ENCODE measurements at places on chromosomes 6 and 20.

DNA sequence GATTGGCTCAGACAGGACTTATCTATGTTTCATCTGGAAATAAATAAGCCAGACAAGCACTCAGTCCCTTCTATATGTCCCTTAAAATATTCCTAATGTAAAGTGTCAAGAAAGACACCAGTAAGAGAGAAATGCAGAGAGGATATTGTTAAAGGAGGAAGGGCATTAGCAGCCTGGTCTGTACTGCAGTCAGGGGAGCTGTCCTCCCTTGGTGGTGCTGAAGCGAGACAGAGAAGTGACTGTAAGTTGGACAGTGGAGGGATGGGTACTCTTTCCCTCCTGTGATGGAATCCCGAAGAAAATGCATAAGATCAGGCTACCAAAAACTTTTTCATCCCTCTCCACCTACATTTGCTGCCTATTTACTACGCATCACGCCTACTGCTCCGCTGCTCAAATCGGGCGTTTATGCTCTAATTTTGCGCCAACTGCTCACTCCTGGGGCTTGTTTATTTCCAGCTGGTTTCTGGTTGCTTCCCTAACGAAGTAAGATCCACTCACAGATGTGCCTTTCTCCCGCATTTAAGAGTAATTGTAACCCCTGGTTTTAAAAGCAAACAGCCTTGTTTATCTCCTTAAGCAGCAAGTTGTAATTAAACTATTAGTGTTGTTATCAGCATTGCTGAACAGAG, 35.2 kb downstream of the PHACTR1 start:
- no peak for DNase-seq

DNA sequence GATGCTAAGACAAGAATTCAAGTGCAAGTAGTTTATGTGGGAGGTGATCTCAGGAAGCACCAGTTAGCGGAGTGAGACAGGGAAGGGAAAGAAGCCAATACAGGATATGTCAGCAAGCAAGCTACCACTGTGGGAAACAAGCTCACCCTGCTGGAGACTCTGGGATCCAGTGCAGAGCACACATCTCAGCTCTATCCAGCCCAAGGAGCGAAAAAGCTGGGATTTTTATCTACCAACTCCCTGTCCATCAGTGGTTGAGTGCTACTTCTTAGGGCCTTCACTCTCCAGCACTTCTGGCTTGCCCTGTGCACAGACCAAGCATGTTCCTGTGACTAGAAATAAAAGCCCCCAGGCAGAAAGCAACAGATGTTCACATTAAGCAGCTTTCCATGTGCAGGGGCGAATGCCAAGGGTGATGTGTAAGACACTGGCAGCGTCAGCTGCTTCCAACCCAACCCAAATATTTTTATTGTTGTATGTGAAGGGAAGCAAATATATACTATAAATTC, 10.8 kb upstream of the RNF24 start:
- no peak for DNase-seq

DNA sequence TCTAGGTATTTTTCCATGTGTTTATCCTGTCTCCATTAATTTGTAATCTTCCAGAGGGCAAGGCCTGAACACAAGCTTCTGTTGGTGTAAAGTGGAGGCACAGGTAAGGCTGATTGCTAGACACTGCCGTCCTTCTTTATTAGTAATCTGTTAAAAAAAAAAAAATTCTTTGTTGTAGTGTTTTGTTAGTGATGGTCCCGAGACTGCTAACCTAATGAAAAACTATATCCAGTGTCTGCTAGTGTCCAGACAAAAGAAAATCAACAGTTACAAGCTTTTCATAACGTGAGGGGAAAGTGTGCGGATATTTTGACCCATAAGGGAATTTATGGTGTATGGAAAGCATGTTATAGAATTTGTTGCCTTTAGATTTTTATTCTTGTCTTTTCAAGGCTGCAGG, 4.2 kb upstream of the HIVEP1 start:
- DNase-seq, result no peak

GRCh38 chr6:143183666-143184065, 123.0 kb downstream of the AIG1 start:
- DNase-seq, result no peak

GRCh38 chr6:27505209-27506027, 32.5 kb upstream of the ZNF184 start:
- DNase-seq, result no peak

- no peak for DNase-seq
Measured at GRCh38 chr20:57397693-57398108, 6.5 kb downstream of the RBM38 start.

DNA sequence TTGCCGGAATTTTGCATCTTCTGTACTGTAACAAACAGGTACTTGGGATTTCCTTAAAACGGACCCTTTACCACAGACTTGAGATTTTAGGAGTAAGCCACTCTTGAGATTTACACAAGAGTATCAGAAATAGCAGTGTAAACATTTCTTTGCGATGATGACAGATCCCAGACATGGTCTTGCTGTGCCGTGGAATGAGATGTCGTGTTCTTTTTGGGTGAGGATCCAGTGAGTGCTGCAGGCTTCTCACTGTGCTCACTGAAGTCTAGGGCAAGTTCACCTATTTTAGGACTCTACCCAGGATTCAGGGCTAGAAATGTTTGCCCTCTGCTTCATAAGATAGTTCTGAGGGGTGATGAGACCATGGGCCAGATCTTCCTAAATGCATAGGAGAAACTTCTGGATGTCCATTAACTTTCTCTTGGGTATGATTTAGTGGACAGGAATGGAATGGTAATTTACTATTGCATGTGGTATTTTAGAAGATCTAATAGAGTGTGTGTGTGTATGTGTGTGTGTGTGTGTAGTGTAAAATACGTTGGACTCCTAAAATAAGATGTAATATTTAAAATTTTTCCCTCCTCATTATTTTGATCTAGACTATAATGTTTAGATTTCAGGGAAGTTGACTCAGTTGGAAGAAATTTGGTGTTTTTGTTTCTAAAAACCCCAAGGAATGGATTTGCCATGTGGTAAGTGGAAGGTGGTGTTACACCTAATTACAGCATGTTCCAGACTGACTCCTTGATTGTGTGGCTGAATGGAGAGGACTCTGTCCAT, 8.5 kb downstream of the LRRC1 start:
- peak; percentile 68 for DNase-seq

DNA sequence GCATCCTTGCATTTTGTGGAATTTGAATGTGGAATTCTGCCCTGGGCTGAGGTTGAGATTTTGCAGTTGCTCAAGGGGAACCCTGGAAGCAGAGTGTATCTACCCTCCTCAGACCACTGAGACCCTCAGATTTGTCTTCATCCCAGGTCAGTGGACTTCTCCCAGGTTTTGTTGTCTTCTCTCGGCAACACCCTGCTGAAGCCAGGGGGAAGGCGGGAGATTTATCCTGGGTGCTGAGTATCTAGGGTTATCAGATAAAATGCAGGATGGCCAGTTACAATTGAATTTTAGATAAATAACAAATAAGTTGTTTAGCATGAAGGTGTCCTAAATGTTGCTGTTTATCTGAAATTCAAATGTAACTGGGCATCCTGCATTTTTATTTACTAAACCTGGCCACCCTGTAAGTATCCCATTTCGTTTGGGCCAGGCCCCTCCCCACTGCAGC, 43.0 kb downstream of the FGD2 start:
- peak; percentile 25 for DNase-seq

DNA sequence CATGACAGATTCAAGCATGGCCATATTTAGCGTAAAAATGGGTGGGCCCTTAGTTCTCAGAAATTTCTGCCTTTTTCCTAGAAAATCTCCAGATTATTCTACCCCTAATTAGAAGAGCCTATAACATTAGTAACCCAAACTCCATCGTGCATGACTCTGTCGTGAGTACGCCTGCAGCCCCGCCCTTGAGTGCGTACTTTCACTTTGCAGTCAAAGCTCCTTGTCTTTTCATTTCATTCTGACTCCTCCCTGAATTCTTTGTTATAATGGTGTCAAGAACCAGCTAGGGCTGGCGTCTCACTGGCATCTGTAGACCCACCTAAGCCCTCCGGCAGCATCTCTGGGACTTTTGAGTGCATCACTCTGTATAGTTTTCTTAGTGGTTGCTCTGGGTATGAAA, 61.7 kb upstream of the NOX3 start:
- DNase-seq, result no peak

DNA sequence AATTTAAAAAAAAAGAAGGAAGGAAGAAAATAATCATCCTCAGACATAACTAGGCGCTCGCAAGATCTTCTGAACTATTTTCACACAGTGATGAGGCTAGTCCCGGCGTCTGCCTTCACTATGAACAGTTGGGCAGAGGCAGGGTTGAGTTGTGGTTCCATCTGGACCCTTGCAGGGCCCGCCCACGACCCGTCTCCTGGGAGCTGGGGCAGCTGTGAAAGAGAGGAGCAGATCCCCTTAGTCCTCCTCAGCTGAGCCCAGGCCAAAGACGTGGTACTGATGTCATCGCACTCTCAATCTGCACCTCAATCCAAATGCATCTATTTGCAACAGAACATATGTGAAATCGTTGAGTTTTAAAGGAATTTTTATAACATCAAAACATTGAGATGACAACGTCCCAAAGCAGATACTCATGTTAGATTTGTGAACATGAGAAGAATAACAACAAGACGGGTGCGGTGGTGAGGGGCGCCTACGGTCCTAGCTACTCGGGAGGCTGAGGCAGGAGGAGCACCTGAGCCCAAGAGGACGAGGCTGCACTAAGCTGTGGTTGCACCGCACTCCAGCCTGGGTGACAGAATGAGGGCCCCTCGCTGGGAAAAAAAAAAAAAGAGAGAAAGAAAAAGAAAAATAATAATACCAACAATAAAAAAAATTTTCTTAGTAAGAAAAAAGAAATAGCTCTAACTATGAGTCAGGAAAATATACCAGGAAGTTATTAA, 15.3 kb downstream of the TCFL5 start:
- DNase-seq, result no peak

DNA sequence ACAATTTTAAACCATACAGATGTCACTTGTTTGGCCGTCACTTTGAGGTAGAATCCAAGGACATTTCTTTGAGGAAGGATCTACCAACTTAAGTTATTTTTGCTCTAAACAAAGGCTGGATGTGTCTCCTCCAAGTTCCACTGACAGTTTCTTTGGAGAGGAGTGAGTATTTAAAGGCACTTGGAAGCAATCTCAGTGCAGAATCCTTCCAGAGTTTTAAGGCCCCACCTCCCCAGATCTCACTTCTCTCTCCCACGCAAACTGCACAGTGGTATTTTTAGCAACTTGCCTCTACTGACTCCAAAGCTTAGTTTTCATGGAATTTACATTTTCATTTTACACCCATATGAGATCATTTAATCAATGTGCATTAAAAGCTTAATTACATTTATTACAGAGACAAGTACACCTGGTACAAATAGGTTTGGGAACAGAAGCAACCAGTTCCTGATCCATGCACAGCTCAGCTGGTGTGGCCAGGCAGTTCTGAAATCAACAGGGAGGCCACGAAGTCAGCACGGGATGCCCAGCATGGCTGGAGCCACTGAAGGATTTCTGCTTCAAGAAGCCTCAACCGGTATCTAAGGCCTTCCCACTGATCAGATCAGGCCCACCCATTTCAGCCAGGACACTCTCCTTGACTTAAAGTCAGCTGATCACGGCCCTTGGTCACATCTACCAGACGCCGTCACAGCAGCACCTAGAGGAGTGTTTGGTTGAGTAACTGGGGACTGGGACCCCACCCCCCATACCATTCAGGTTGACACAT, 109.8 kb downstream of the SYCP2 start:
- DNase-seq, result peak; percentile 50

DNA sequence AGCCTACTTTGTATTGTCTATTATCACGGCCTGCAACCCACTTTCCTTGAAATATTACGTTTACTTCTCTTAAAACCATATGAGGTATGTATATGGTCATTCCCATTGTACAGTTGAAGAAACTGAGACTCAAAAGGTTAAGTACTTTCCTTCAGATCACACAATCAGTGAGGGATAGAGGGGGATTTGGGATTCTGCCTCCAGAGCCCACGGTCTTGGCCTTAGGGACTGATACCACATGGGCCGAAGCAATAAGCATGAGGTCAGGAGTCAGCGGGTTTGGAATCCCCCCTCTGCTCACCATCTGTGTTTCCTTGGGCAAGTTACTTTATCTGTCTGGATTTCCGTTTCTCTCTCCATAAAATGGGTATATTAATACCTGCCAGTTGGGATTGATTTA, 19.4 kb upstream of the EPB41L1 start:
- DNase-seq, result no peak

DNA sequence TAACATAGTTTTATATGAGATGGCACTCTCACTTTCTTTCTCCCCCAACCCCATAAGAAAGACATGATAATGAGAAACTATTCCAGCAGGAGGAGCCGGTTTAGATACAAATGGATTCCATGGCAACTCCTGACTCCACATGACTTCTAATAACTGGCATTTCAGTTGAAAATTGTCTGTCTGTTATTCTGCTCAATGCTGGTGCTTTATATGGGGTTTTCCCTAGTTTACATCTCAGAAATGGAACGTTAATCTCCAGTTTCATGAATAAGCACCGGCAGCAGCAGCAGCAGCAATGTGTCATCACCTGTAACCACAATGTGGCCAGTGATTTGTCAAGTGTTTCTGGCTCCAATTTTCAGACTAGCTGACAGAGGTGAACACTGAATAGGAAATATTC, 8.0 kb upstream of the SIM1 start:
- no peak for DNase-seq
